Small intestine (tissue), 16 donors: ENCODE measurements at places on chromosomes 16 and 17.

- no peak for DNase-seq
Measured at GRCh38 chr17:75639327-75639726, 6.1 kb downstream of the SMIM5 start.

DNA sequence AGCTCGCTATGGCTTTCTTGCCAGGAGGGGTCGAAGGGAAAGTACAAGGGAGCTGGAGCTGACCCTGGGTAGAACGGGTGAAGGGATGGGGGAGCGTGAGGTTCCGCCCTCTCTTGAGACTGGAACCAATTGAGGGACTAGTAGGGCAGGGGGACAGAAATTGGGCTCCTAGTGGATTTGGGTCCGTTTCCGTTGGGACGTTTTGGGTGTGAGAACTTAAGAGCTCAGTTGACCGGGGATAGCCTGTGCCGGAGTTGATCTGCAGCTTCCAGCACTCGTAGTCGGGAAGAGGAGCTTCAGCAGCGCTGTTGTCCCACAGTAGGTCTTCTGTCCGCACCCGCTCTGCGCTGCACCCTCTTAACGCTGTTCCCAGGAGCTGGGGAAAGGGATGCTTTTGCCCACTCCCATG, 481 bp downstream of the CNTROB start:
- peak; percentile 44 for DNase-seq

DNA sequence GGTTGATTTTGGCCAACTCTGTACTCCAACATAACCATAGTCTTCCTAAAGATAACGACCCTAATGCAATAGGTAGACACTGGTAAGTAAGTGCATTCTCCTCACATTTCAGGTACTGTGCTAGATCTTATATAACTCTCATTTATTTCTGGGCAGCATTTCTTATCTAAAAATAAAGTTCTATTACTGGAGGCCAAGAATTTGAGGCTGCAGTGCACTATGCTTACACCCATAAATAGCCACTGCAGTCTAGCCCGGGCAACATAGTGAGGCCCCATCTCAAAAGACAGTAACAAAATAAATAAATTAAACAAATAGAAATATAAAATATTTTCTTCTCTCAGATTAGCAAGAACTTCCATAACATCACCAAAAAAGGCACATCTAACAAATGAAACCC, 12.7 kb downstream of the CLEC3A start:
- no peak for DNase-seq

- no peak for DNase-seq
Measured at GRCh38 chr17:78788451-78788850, 6.4 kb upstream of the CYTH1 start.

DNA sequence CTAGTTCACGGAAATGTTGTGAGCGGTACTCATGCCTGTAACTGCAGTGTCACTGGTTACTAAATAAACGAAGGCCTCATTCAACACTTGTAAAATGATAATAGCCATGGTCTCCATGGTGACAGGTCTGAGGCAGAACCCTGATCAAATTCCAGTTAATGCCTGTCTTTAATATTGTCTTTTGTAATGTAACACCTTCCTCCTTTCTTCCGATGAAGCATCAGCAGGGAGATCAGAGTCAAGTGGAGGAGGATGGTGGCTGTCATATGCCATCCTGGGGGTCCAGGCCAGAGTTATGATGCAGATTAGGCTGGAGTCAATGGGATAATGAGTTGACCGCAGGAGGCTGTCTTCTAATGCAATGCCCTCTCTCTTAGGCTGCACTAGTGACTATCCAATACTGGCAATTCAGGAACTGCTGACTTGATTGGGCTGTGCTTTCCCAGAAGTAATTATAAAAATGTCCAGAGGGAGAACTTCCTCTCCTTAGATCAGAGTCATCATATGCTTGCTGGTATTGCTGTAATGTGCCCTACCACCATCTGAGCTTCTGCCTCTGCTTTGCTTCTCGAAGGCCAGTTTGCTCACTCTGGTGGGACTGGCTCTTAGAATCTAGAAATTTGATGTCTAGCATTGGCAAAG, 419.1 kb downstream of the CA10 start:
- DNase-seq, result peak; percentile 1

- DNase-seq, result no peak
Measured at GRCh38 chr17:43570518-43570928, 24.4 kb upstream of the ETV4 start.

DNA sequence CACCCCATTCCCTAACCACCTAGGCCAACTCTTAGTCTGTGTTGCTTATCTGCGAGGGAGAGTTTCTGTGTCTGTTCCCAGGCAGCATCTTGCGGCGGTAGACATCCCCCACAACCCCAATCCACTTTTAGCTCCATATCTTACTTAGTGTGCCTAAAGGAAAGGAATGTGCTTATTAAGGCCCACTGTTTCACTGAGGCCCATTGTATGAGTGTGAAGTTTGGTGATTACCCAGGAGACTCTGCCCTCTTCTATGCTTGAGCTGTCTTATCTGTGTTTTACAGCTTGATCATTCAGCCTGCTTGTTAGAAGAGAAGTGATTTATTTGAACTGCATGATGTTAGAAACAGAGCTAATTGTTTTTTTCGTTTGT, 10.3 kb upstream of the MLYCD start:
- peak; percentile 59 for DNase-seq

DNA sequence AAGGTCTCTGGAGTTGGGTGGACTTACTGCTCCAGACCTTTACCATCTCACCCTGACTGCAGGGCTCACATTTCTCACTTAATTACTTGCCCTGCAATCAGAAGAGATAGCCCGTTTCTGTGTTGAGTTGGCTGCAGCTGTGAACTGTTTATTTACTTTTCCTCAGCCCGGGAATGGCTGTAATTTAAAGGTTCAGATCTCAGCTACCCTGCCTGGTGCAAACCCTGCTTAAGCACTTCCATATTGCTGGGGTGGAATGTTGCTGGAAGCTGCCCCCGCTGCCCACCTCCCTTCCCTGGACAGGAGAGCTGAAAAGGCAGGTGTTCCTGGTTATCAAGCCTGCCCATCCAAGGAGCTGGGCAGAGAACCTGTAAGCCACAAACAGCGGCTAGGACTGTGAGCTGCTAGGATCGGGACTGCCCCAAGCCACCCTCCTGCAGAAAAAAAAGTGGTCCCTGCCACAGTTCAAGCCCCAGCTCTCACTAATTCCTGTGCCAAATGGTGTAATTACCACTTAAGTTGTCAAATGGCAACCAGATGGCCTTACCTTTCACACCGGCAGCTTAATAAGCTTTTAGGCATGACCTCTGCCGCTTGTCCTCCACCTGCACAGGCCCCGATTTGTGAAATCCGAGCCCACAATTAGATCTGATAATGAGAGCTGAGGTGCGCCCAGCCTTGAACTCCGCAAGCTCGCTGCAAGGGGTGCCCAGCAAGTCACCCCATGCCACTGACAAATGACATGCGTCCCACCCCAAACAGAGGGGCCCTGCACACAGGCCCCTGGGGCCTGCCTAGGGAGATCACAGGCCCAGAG, 269.8 kb downstream of the C16orf95 start:
- DNase-seq, result peak; percentile 18

DNA sequence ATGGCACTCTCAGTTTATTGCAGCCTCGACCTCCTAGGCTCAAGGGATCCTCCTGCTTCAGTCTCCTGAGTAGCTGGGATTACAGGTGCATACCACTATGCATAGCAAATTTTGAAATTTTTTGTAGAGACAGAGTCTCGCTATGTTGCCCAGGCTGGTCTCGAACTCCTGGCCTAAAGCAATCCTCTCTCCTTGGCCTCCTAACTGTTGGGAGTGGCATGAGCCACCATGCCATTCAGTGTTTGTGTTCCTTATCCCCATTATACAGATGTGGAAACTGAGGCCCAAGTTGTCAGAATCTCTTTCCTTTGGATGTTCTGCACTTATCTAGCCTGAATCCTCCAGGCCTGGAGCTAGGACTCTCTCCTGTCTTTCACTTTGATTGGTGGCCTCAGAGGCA, 40.8 kb upstream of the NKD1 start:
- DNase-seq, result no peak

- peak; percentile 40 for DNase-seq
Measured at GRCh38 chr17:41917192-41917591, 1.6 kb downstream of the ACLY start.

DNA sequence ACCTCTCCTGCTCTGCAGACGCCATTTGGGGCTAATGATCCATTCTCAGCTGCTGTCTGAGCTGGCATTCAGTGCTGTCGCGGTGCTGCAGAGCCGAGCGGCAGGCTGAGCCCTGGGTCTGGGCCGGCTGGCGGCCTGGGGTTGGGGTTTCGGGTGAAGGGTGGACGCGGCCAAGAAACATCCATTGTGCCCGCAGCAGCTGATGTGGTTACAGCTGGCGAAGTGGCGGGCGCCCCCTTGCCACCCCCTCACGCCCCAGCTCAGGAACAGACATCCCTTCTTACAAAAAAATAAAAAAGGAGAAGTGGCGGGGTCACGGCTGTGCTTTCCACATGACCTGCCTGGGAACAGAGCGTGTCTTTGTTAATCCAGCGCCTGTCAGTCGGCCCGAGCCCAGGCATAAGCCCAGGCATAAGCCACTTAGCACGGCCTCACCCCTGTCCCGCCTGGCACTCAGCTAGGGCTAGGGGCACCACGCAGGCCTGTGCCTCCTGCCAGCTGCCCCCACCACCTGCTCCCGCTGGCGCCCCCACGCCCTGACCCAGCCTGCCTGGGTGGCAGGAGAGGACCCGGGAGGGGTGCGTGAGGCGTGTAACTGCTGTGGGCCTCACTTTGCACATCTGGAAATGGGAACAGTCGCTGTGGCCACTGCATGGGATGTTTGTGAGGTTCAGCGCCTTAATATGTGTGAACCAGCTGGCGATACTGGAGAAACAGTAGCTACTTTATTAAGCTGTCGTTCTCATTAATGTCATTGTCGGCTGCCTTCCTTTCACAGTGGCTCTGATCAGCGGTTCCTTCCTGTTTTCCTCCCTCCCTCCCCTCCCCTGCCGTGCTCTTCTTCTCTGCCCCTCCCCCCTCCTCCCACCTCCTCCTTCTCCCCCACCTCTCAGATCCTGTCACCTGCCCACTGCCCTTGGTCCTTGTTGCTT, 197.7 kb upstream of the CIBAR2 start:
- no peak for DNase-seq

DNA sequence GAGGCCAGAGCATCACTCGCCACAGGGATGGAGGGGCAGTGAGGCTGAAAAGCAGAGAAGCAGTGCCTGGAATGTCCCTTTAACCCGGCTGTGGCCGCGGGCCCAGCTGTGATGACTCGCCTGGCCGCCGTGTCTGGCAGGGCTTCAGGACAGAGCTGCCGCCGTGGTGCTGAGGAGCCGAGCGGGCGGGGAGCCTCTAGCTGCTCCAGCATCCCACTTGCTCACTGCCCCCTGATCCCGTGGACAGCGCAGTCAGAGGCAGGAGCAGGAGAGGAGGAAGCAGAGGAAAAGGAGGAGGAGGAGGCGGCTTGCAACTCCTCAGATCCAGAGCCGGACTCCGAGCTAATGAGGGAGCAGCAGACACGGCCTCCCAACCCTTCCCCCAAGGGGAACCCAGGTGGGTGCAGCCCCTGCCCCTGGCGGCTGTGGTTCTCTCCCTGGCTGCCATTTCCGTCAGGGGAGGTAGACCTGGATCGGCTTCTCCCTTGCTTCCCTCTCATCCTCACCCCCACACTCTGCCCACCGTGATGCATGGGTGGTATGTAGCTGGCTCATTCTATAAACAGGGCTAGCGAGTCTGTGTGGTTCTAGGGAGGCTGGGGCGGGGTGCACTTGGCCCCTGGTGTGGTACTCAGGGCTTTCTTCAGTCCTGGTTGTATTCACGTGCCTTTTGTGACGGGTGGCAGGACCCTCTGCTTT, 165.7 kb downstream of the CMIP start:
- no peak for DNase-seq

DNA sequence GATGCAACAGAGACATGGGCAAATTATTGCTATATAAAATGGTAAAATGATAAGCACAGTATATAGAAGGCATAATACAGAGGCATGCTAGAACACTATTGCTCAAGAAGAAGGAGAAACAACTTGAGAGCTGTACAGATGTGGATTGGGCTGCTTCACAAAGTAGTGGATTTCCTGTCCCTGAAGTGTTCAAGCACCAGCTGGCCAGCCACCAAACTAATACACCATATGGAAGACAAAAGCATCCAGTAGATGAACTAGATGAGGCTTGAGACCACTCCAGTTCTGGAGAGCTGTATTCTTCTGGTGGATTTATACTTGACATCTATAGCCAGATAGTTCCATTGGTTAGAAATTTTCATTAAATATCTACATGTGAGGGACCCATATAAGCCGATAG, 134.1 kb upstream of the GNAO1 start:
- no peak for DNase-seq

DNA sequence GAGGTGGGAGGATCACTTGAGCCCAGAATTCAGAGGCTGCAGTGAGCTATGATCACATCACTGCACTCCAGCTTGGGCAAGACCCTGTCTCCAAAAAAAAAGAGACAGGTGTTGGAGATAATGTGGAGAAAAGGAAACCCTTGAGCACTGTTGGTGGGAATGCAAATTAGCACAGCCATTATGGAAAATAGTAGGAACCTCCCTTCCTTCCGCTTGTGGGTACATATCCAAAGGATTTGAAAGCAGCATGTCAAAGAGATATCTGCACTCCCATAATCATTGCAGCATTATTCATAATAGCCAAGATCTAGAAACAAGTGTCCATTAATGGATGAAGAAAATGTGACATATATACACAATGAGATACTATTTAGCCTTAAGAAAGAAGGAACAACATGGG, 9.7 kb upstream of the ADCY7 start:
- DNase-seq, result no peak

DNA sequence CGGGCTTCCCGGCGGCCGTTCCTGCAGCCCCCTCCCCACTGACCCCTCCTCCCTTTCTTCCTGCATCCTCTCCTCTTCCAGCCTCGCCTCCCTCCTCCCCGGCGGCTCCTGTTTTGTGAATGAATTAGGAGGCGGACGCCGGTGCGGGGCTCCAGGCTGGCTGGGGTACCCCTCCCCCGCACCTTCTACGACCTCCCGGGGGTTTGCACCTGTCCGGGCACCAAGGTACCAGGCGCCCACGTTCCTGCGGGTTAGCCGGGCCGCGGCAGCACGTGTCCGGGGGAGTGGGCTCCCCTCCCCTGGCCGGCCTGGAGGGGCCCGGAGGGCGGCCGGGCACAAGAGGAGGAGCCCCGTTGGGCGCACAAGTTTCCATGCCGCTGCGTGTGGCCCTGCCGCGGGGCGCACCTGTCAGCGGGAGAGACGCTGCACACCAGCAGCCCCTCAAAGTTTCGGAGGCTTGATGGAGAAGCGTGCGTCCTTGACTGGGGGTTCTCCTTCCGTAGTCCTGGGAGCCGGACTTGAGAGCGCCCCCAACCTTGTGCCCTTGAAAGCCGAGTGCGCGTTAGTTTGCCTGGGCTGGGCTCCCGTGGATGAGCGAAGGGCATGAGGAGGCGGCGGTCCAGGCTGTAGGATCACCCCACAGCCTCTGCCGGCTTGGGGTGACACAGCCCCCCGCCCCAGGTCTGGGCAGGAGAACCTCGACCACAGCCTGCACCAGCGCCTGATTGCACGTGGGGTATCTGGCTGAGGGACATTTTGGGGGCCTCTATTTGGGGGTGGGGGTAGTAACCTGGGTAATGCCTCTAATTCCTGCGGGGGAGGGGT, 1.2 kb downstream of the HAS3 start:
- DNase-seq, result peak; percentile 17

DNA sequence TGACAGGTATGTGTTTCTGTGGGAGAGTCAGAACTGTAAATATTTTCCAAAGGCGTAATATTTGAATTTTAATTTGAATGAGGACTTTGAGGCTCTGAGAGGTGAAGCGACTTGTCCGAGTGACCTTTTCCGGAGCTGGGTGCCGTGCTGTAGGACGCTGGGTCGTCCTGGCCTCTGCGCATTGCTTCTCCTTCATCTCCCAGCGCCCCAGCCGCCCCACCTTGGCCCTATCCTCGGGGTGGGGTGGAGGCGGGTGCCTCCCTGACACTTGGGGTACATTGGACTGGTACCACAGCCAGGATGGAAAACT, 147.8 kb downstream of the SPECC1 start:
- peak; percentile 32 for DNase-seq
